Omental fat pad (tissue), 4 donors: ENCODE measurements at places on chromosomes 13 and 19.

GRCh38 chr13:60679928-60680694 is 283.1 kb downstream of the TDRD3 start:
- no peak for DNase-seq

GRCh38 chr19:56507446-56508289 is at the start of gene ZNF471:
ZNF471 (plus strand) TSS chr19:56507855; CDS start chr19:56511572, 3,717 bp downstream.
- DNase-seq = peak; percentile 96

- no peak for DNase-seq
Observed at GRCh38 chr13:46085737-46086136, 19.1 kb downstream of the CPB2 start.

- DNase-seq = no peak
Observed at GRCh38 chr13:45807520-45808099, 43.9 kb downstream of the SIAH3 start.

- no peak for DNase-seq
Observed at GRCh38 chr13:67023130-67023876, 206.8 kb downstream of the PCDH9 start.

- DNase-seq = no peak
Observed at GRCh38 chr19:39212375-39212742, 8.3 kb upstream of the SYCN start.

- no peak for DNase-seq
Observed at GRCh38 chr13:35260316-35260715, 216.2 kb downstream of the MAB21L1 start.

GRCh38 chr19:29837448-29837981 is 25.7 kb downstream of the CCNE1 start:
- DNase-seq = no peak

- DNase-seq = no peak
Observed at GRCh38 chr13:37026771-37027170, 26.2 kb downstream of the EXOSC8 start.
